ENCODE measurements at places on chromosomes 1 and 21.

DNA sequence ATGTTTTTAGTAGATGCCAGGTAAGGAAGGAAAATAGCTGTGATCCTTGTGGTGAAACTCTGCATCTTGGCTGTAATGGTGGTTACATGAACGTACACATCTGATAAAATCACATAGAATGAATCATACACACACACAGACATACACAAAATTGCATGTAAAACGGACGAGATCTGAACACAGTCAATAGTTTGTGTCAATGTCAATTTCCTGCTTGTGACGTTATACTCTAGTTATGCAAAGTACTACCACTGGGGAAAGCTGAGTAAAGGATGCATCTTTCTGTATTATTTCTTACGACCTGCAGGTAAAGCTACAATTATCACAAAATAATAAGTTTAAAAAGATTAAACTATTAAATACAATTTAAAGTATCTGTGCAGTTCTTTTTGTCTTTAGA is 493.7 kb upstream of the ZP4 start:
- DNase-seq = no peak

DNA sequence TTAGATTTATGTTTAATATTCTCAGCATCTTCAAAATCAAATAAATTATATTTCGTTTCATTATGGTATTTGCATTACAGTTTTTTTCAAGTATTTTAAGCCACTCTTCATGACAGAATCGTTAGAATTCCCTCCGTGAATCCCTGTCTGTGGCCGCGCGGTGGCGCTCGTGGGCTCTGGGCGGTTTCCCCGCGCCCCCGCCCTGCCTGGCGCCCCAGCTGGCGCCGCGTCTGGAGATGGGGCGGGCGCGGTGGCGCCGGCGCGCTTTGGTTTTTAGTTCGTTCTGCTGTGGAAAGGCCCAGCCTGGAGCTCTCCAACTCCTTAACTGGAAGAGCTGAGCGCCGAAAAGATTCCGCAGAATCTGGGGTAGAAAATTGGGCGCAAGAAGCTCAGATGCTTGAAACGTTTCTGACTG is 25.7 kb downstream of the PRMT2 start:
- DNase-seq = no peak

- DNase-seq = no peak
Measured at GRCh38 chr1:231557411-231557810, 28.9 kb downstream of the TSNAX start.

- no peak for DNase-seq
Measured at GRCh38 chr1:244046907-244047611, 4.0 kb upstream of the ZBTB18 start.

GRCh38 chr1:94272388-94272787 is 35.0 kb upstream of the ARHGAP29 start:
- DNase-seq = no peak
